Vagina (tissue), 2 donors: ENCODE measurements at places on chromosomes 16 and 17. TPM values are rescaled to one million over a fixed set of nuclear protein-coding genes. Genes with fewer than 3 reads are reported as not detected.

GRCh38 chr17:47694581-47695428, 844 bp downstream of the TBKBP1 start:
- H3K36me3 ChIP-seq: no peaks in the 10 kb centered on the region
- H3K4me1 ChIP-seq: peaks cover 35% of the 10 kb centered on the region
- peak overlapping the region; percentile 94 for H3K27ac ChIP-seq
- H3K4me3 ChIP-seq: peak overlapping the region; percentile 75
- H3K27me3 ChIP-seq: no peaks in the 10 kb centered on the region
- DNase-seq: peak; percentile 94

DNA sequence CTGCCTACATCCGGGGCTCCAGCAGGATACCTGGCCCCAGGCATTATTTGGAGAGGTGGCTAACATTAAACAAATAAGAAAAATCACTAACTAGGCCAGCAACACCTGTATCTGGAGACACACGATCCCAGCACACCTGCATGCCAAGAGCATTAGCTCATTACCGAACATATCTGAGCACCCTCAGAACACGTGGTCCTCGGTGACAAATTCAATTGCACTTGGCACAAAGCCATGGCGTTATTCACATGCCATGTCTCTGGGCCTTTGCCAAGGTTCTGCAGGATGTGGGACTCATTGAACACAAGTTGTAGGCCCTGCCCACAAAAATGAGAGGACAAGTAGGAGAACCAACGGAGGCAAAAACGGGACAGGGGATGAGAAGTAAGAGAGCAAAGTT, 552.3 kb downstream of the TOX3 start:
- DNase-seq: no peak
- no peaks in the 10 kb centered on the region for H3K27me3 ChIP-seq
- H3K36me3 ChIP-seq: no peaks in the 10 kb centered on the region
- H3K27ac ChIP-seq: no peak overlapping the region

DNA sequence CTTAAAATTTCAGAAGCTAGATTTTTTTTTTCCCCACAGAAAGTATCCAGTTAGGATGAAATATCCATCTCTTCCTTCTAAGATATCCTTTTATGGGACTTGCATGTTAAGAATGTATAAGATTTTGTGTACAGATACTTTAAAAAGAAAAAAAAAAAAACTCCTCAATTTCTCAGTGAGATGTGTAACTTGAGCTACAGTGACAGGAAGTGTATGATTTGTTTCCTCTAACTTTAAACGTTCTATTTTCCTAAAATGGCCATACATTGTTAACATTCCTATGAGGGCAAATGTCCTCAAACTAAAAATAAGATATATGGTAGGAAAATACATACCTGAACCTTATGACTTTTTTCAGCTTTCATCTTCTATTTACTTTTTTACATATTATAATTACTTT, 8.9 kb downstream of the FBXO47 start:
- H3K4me1 ChIP-seq: no peaks in the 10 kb centered on the region
- DNase-seq: no peak
- no peak overlapping the region for H3K27ac ChIP-seq
- H3K27me3 ChIP-seq: no peaks in the 10 kb centered on the region
- no peaks in the 10 kb centered on the region for H3K36me3 ChIP-seq
- H3K4me3 ChIP-seq: no peak overlapping the region

DNA sequence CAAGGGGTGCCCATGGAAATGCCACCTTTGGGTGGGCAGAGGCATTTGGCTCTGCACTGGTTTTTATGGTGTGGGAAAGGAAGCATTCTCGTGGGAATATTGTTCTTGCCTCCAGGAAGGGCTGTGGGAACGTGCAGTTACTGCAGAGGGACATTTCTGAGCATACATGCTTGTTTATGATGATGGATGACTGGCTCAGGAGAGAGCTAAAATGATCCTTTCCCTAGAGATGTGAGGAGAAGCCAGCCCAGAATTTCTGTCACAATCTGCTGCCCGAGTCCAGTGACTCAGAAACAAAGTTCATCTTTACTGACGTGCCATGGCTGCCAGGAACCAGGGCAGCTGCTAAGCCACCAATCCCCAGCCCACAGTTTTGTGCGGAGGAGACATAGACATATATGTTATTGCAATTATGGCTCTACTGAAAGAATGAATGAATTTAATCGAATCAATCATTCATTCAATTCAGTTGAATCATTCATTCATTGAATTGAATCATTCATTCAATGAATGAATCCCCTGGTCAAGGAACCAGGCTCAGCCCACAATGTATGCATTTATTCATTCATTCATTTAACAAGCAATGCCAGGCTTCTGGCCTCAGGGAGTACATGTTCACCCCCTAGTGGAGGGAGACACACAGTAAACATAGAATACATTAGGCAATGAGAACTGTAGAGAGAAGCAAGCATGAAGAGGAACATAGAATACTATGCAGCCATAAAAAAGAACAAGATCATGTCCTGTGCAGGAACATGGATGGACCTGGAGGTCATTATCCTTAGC, 414.4 kb upstream of the HSBP1 start:
- no peak overlapping the region for H3K27ac ChIP-seq
- DNase-seq: no peak
- H3K4me1 ChIP-seq: no peaks in the 10 kb centered on the region

DNA sequence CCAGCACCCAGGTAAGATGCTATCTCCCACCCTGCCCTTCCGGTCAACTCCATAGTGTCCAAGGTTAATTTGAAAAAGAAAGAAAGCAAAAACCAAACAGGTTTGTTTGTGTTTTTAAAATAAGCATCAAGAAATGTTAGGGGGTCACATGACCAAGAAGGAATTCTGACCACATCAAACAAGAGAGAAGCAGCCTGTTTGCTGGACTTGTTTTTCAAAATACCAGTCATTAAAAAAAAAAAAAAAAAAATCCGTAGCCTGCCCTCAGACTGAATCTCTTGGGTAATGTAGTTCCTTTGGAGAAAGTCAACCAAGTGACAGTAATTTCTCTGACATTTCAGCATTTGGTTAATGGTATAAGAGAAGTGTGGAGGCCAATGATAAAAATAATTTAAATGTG, 38.4 kb downstream of the HNF1B start:
- no peak for DNase-seq
- no peaks in the 10 kb centered on the region for H3K27me3 ChIP-seq
- no peak overlapping the region for H3K27ac ChIP-seq
- H3K36me3 ChIP-seq: no peaks in the 10 kb centered on the region
- no peaks in the 10 kb centered on the region for H3K4me1 ChIP-seq

Gene MYH1
- total RNA-seq: not detected
